Stomach (tissue), 19 donors: ENCODE measurements at places on chromosomes 3 and 15. TPM values are rescaled to one million over a fixed set of nuclear protein-coding genes. Genes with fewer than 3 reads are reported as not detected.

DNA sequence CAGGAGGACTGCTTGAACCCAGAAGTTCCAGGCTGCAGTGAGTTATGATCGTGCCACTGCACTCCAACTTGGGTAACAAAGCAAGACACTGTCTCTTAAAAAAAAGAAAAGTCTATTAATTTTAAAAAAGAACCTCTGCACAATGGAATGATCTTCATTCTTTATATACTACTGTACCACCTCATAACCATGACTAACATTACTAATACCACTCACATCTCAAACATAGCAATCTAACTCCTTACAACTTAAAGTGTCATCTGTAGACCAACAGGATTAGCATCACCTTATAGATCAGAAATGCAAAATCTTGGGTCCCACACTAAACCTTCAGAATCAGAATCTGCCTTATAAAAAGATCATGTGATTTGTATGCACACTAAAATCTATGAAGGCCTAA lies 48.8 kb upstream of the MAP4 start:
- DNase-seq, result no peak

DNA sequence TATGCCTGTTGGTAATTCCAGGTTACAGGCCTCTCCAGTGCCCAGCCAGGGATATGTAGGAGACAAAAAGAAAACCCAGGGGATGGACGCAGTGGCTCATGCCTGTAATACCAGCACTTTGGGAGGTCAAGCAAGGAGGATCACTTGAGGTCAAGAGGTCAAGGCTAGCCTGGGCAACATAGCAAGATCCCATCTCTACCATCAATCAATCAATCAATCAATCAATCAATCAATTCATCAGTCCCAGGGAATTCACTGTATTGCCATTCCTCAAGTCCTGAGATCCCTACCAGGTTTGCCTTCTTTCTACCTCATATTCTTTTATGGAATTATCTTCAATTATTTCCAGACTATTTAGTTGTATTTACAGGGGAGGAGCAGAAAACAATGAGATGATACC lies 82.2 kb downstream of the DHX30 start:
- no peak for DNase-seq

DNA sequence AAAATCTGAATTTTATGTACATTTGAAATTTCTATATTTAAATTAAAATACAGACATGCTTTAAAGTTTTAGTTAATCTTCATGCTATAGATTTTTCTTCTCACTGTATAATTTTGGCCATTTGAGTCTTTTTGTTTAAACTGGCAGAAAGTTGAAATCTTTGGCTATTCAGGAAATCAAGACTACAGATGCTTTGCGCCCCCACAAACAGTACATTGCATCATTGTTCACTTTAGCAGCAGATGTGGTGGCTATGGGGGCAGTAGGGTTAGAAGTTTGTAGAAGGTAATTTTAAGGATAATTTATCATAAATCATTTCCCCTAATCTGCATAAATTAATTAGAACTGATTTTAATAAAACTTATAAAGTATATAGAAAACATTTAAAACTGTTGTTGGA lies 20.9 kb downstream of the SPPL2A start:
- DNase-seq, result no peak

CD200R1 gene
- total RNA-seq, result 3.7 TPM
